CD4-positive, alpha-beta T cell treated with Interleukin-10 for 1 hour (primary cell): ENCODE measurements at places on chromosomes 3 and 15.
A peak's percentile ranks its signal among the peaks of the same experiment; 100 is the strongest.

DNA sequence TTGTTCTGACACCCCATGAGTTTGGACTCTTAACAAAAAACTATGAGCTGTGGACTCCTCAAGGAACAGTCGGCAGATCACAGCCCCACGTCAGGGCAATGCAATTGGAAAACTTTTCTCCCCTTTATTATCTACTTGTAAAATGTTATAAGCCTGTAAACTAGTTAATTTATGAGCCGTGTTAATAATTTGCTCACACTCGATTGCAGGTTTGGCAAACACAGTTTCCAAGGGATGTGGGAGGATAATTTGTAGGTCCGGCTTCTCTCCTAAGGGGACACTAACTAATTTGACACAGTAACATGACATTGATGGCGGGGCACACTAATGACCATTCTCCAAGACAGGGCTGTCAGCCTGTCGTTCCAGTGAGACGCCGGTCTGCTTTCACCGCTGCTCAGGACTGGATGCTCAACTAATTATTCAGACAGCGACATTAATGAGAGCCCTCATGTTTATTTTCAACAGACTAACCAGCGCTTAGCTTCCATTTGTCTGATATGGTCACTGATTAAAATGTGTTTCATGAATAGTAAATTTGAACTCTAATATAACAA lies 222.1 kb downstream of the FOXP1 start:
- DNase-seq = no peak

- DNase-seq = peak; percentile 98
Observed at GRCh38 chr3:69051756-69052471, at the start of gene TMF1. TSS of gene TMF1 (minus strand) at chr3:69052333. CDS start at chr3:69052086, 247 bp downstream.

DNA sequence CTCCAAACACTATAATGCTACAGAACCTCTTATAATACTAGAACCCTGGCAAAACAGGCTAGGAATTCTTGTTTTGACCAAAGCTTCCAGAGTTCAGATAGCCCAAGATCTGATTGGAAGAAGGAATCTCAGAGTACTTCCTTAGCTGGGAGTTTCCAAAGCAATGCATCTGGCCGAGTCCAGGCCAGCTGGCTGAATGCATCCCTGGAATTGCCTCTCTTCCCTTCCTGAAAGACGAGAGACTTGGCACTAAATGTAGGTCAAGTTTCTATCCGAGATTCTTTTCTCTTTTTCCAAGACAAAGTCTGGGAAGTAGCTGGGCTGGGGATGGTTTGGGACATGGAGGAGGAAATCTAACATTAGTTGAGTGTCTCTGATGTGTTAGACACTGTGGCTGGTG lies 68.7 kb upstream of the ADPGK start:
- DNase-seq = no peak

GRCh38 chr3:108477511-108478147 lies 32.8 kb downstream of the MYH15 start:
- peak; percentile 66 for DNase-seq

DNA sequence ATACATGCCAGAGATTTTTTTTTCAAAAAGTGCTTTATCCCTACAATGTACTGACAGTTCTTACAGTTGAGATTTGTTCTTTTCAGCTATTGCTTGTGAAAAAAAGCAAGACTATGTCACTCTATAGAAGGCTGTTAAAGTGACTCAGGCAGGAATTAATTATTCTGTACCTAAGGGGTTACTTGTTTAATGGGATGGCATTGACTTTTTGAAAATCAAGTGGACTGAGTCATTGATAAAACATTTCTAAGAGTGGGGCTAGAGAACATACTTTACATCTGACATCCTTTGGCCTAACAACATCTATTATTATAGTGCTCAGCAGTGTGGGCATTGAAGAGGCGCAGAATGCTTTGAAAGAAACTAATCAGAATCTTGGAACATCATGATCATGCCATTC lies 34.3 kb downstream of the INTS14 start:
- no peak for DNase-seq

DNA sequence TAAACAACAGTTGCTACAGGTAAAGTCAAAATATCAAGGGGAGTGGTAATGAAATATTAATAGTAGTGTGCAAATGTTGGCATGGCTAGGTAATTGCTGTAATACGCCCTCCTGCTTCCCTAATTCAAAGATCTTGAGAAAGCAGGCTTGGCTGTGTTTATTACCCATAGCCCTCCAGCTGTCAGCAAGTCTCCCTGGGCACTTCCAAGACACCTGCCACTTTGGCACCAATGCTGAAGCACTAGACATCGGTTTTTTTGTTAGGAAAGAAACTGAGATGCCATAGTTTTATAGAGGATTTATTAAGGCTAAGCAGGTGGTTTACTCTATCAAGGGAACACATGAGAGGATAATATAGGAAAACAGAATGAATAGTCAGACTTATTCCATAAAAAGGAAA lies 64.4 kb downstream of the P2RY1 start:
- DNase-seq = no peak

- no peak for DNase-seq
Observed at GRCh38 chr15:52661909-52662308, 17.3 kb downstream of the ATOSA start.

GRCh38 chr15:101059381-101060341 lies 140.5 kb downstream of the LRRK1 start:
- DNase-seq = no peak

DNA sequence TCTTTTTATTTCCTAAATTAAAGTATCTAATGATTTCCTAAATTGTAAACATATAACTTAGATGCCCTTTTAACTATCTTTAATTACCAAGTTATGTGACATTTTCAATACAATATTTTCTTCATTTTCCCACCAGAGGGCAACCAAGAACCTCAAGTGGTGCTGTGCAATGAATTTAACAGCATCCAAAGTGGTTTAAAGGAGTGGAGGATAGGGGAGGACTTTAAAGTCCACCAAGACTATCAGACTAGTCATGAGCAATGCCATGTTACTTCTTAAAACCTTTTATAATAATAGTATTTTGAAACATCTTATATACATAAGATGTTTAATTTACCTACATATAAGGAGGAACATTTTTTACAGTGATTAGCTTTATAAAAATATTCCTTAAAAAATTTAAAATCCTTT lies 74.4 kb downstream of the DLG1 start:
- peak; percentile 47 for DNase-seq

- DNase-seq = peak; percentile 91
Observed at GRCh38 chr3:195909644-195910498, 1.5 kb upstream of the TNK2 start.

DNA sequence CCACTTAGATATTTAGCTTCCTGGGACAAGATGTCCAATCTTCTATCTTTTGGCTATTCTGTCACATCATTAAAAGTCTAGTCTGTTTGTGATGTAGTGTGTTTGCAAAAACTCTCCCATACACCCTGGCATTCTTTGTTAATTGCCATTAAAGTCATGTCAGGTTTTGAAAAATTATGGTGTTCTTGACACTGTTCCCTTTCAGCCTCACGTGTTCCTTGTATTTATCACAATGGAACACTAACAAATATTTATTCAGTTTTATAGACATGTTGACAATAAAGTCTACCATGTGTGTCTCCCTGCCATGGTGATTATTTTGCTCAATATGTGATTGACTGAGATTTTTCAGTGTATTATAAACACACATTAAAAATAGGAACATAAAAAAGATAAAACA lies 9.4 kb upstream of the CACNA1D start:
- DNase-seq = no peak

DNA sequence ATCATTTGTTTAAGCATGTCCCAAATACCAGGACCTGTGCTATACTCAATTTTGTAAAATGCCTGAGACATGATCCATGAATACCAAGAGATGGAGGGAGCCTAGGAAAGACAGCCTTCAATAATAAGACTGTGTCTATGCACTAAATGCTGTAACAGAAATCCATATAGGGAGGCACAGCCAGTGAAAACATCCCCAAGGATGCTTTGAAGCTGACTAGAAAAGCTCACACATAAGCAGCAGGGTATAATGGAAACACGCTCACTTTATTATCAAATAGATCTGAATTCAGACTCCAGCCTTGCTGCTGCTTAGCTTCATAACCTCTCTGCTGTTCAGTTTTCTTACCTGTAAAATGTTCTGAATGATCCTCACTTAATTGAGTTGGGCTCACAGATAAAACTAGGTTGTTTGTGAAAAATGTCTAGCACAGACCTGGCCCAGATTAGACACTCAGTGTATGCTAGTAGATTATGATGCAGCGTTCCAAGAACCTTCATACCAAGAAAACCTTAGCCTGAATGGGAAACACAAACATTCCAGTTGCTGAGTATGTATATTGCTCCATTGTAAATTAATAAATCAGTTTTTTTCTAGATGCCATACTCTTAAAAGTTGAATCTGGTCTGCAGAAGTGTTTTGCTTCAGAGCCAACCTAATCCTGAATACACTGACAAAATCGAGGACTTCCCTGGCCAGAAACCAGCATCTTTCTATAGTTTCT lies 3.8 kb upstream of the LARP6 start:
- DNase-seq = no peak

GRCh38 chr3:130737622-130738021 lies 9.0 kb downstream of the PIK3R4 start:
- DNase-seq = no peak

DNA sequence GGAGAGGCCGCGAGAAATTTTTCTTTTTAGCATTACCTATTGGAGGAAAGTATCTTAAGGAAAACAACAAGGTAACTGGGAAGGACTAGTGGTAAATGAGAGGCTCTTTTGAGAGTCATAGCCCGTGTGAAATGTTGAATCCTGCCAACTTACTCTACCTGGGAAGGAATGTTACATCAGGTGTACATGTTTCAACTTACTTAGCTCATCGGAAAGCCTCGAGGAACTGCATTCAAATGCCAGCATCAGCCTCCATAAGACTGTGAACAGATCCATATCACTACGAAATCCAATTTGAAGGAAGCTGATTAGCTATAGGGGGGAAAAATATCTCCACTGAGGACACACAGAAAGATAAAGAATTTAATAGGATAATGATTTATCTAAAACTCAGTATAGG lies 72.3 kb upstream of the PDZRN3 start:
- no peak for DNase-seq

GRCh38 chr3:138196023-138196422 lies 8.9 kb downstream of the ARMC8 start:
- DNase-seq = no peak

- no peak for DNase-seq
Observed at GRCh38 chr15:58467121-58467721, 35.4 kb downstream of the LIPC start.
